ENCODE measurements at places on chromosomes 12 and 14.
A peak's percentile ranks its signal among the peaks of the same experiment; 100 is the strongest.

- DNase-seq, result no peak
Observed at GRCh38 chr12:26135010-26135420, 10.2 kb upstream of the BHLHE41 start.

- DNase-seq, result no peak
Observed at GRCh38 chr12:105485321-105485910, 154.9 kb downstream of the C12orf75 start.

DNA sequence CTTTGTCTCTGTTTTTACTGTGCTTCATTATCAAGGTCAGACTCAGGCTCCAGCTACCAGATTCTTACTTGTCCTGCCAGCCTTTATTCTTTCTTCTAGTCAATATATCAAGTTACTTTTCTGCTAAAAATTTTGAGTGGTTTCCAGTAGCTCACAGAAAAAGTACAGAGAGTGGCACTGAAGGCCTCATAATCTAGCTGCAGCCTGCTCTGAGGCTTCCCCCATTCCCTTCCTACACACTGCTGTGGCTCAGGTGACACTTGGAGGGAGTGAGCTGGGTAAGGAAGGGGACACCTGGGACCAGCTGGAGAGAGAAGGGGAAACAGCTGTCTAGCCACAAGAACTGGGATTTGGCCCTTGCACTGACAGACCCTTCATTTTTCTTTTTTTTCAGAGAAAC, 25.4 kb downstream of the TTC6 start:
- no peak for DNase-seq

DNA sequence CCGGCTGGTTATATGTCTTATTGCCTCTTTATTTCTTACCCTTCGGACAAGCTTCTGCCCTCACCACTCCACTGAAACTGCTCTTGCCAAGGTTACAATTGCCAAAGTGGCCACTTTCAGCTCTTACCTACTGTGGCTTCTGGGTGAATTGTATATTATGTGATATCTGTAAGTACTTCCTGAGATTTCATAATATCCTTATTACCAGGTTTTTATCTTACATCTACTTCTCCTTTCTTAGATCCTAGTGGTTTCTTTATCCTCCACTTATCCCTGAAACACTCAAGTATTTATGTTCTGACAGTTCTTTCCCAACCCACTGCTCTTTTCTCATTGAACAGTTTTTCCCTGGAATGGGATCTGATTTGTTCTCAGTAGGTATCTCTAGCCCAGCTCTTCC, 10.5 kb downstream of the CELA1 start:
- DNase-seq, result no peak

GRCh38 chr12:13573698-13574321, 377.3 kb downstream of the EMP1 start:
- DNase-seq, result peak; percentile 89

DNA sequence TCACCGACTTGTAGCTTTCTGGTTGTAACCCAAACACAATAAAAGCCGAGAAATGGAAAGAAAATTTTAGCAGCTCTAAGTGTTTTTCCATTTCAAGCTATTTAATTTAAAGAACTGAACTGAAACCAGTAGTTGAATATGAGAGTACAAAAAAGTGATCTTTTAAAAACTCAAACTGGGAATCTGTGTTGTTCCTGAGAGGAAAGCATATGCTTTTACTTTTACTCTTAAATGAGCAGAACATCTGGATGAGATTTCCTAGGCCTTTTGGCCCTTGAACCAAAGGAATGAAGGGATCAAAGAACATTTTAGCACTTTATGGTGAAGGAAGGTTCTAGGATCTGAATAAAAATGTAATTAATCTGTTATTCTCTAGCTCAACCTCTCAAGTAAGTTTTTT, 1.3 kb downstream of the KERA start:
- no peak for DNase-seq

DNA sequence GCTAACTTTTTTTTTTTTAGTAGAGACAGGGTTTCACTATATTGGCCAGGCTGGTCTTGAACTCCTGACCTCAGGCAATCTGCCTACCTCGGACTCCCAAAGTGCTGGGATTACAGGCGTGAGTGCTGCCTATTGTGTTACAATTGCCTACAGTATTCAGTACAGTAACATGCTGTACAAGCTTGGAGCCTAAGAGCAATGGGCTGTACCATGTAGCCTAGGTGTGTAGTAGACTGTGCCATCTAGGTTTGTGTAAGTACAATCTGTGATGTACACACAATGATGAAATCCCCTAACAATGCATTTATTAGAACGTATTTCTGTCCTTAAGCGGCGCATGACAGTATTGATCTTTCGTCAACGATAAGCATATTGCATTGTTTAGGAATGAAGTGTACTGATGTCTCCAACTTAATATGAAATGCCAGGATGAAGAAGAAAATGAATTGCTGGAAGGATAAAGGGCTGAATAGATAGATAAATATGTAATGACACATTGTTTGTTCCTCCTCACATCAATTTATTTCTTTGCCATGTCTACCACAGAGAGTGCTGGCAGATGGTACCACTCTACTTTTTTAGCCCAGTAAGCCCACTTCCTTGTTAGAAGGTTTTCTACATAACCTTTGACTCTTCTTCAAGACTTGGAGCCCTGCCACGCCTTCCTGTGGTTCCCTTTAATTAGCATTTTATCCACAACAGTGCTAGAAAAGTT, 467.5 kb downstream of the VRK1 start:
- no peak for DNase-seq

GRCh38 chr12:2624543-2625288, 170.1 kb upstream of the FKBP4 start:
- DNase-seq, result peak; percentile 14

All from AG08395 (cell line).